Activated CD4-positive, alpha-beta T cell treated with anti-CD3 and anti-CD28 coated beads, Interleukin-2, amount 50 U/mL, for 48 hours (primary cell): ENCODE measurements at places on chromosomes 16 and 17.

DNA sequence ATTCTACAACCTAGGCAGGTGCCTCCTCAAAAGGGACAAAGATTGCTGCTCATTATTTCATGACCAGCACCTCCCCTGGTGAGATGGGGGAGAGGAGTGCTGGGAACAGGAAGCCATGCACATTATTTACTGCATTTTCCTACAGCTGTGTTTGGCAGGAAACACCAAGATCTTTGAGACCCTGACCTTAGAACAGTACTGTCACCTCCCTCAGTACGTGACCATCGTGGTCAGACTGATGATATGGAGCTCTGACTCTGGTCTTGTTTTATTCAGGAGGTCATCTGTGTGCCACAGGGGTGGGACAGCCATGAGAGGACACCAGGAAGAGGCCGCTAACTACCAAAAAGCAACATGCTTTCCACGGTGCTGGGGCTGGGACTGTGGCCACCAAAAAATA lies 37.4 kb downstream of the USP22 start:
- no peak for DNase-seq

GRCh38 chr17:60473788-60474187 lies 51.5 kb downstream of the CHCT1 start:
- DNase-seq, result no peak

DNA sequence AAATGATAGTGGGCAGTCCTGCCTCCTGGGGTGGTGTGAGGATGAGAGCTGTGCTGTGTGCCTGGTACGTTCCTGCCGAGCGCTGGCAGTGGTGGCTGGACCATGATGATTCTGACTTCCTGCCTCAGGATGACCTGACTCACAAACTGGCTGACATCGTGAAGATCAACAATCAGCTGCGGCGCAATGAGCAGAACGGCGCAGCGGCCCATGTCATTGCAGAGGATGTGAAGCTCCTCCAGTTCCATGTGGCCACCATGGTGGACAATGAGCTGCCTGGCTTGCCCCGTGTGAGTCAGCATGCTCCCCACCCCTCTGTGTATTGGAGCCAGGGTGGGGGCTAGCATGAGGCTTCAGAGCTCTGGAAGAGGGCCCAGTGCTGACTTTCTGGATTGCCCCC lies 13.1 kb downstream of the POLR2A start:
- no peak for DNase-seq

DNA sequence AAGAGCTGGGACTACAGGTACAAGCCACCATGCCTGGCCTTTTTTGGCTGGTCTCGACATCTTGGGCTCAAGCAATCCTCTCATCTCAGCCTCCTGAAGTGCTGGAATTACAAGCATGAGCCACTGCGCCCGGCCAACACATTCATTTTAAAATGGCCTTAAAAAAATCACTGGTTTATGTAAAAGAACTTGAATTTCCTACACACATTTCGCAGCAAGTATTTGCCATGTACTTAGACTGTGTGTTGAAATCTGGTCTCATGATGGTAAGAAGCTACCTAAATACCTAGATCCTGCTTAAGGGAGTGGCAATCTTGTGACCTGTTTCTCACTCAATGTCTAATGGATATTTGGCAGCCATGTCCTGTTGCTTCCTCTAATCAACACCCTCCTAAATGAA lies 8.5 kb upstream of the CYTH1 start:
- no peak for DNase-seq

DNA sequence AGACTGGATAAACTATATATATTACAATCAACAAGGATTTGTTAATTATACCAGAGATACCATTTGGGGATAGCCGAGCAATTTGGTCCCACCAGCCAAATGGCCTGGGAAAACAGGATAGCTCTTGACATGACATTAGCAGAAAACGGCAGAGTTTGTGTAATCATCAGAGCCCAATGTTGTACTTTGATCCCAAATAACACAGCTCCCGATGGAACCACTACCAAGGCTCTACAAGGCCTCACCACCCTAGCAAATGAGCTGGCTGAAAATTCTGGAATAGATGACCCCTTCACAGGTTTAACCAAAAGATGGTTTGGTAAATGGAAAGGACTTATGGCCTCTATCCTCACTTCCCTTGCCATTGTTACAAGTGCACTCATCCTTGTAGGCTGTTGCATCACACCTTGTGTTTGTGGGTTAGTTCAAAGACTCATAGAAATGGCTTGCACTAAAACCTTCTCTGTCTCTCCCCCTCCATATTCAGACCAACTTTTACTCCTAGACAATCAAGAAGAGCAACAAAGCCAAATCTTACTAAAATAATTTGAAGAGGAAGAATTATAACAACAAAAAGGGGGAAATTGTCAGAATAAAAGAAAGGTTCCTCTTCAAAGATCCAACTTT lies 9.5 kb downstream of the TXNL4B start:
- DNase-seq, result no peak

DNA sequence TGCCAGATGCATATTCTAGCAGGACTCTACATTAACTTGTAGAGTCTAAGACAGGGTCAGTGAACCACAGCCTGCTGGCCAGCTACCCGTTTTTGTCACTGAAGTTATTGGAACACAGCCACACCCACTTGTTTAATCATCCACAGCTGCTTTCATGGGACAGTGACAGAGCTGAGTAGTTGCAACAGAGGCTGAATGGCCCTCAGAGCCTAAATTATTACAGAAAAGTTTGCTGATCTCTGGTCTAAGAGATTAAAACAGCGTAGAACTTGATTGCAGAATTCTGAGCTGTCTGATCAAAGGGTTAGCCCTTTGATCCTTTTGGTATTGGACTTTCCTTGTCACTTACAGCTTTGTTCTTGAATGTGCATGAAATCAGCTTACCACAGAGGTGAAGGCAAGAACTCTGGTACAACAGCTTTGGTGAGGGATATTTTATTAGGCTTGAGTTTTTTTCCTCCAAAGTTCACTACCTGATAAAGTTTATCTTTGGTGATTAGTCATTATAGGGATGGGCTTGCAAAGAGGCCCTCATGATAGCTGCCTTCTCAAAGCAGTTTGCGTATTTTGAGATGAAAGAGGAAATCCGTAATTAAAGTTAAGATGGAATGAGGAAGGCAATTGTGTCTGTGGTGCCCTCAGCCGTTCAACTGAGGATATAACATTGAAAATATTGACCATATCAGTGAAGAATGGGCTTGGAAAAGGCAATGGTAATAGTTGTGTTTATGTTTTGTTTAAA lies 23.6 kb downstream of the ALDH3A2 start:
- no peak for DNase-seq

GRCh38 chr16:65481956-65482355 lies 360.1 kb upstream of the CDH11 start:
- DNase-seq, result no peak

DNA sequence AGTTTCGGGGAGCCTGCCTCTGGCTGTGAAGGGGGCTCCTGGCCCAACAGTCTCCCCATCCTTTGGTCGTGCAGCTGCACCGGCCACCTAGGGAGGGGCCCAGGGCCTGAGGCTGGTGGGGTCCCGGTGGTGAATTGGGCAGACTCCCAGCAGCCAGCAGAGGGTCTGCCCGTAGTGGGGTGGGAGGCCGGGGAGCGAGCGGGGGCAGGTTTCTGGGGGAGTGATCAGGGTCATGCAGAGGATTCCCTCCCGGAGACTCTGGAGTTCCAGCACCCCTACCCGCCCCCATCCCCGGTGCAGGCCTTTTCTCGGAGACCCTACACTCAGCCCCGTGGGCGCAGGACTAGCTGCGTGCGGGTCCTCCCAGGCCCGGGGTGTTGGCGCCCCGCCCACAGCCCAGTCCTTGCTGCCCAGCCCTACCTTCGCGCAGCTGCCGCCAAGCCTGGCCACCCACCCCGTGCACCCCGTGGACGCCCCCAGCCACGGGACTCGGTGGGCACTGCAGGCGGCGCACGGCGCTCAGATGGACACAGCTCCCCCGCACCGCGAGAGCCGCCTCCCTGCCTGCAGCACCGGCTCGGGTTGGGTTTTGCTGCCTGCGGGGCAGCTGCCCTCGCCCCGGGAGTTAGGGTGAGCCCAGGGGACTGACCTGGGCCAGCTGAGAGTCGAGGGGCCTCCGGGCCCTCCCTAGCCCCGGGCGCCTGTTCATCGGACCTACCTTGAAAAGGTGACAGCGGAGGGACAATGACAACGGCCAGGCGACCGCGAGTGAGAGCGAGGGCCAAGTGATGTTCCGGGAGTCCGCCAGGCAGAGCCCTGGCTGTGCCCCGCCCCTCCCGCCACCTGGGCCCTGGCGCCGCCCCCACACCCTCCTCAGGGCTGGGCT lies at the start of gene GNG13:
GNG13 (minus strand) TSS at position 787 of the 886 bp plus-strand sequence. CDS start 1,657 bp downstream, outside the sequence.
- DNase-seq, result no peak
